Pancreas (tissue), 10 donors: ENCODE measurements at places on chromosomes 16 and 17.

DNA sequence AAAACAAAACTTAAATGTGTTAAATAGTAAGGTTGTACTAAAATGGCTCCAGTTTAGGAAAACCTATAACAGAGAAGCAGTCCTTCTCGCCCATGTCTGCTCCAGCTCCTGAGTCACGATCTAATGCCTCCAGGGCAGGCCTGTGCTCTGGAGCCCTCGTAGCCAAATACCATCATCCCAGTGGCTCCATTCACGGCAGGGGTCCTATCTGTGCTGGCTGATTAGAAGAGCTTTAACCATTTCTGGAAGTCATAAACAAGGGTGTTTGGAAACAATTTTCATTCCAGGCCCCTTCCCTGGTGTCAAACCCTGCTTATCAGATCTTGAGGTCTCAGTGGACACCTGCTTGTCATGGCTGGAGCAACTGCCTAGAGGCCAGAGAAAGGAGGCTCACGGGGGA is 336.9 kb downstream of the SOX9 start:
- H3K4me1 ChIP-seq: no peaks in the 10 kb centered on the region
- H3K27ac ChIP-seq: no peak overlapping the region
- H3K27me3 ChIP-seq: no peaks in the 10 kb centered on the region
- no peak for DNase-seq

GRCh38 chr16:50598936-50599361 is 50.8 kb downstream of the NKD1 start:
- H3K4me1 ChIP-seq: no peaks in the 10 kb centered on the region
- H3K27me3 ChIP-seq: no peaks in the 10 kb centered on the region
- H3K4me3 ChIP-seq: no peak overlapping the region
- H3K36me3 ChIP-seq: no peaks in the 10 kb centered on the region

DNA sequence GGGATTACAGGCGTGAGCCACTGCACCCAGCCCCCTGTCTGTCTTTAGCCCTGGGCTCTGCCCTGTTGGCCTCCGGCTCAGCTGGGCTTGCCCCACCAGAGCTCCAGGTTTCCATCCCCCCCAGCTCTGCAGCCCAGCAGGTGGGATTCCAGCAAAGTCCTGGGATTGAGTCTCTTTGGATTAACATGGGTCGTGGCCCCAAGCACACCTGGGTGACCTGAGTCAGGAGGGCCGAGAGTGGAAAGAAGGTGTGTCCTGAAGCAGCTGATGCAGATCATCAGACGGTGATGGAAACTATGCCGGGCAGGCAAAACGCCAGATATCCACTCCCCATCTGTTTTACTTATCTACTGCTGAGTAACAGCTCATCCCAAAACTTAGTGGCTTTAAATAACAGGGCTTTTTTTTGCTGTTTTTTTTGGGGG is 72.5 kb downstream of the KNOP1 start:
- no peak overlapping the region for H3K4me3 ChIP-seq
- no peak for DNase-seq
- H3K27ac ChIP-seq: no peak overlapping the region
- H3K4me1 ChIP-seq: no peaks in the 10 kb centered on the region

- no peak overlapping the region for H3K4me3 ChIP-seq
- H3K4me1 ChIP-seq: no peaks in the 10 kb centered on the region
- DNase-seq: no peak
- no peaks in the 10 kb centered on the region for H3K36me3 ChIP-seq
Measured at GRCh38 chr16:85967111-85967510, 68.1 kb downstream of the IRF8 start.

DNA sequence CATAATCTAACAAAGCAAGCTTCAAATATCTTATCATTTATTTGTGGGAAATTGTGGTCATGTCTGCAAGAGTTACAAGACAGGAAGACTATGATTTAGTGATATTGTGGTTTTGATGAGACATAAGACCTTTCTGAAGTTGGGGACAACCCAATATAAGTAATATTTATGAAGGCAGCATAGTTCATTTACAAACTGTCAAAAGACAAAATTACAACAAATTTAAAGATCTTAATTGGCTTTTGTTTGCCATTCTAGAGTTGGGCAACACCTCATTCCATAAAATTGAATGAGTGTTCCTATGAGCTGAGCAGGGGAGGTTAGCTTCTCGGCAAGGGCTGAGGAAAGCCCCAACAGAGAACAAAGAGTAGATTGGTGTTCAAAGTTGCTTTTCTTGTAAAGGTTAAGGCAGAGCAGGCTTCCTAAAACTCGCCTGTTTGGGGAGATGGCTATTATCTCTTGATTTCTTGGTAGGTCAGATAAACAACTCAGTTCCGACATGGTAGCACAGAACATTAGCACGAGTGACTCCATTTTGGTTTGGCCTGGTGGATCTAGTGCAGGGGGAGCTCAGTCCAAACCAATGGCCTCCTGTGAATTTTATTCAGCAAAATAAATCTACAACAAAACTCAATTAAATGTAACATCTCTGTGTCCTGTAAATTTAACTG is 10.9 kb upstream of the MMD start:
- no peaks in the 10 kb centered on the region for H3K36me3 ChIP-seq
- H3K27ac ChIP-seq: peak overlapping the region; percentile 72
- DNase-seq: no peak
- H3K4me1 ChIP-seq: peaks cover 9% of the 10 kb centered on the region
- no peak overlapping the region for H3K4me3 ChIP-seq

DNA sequence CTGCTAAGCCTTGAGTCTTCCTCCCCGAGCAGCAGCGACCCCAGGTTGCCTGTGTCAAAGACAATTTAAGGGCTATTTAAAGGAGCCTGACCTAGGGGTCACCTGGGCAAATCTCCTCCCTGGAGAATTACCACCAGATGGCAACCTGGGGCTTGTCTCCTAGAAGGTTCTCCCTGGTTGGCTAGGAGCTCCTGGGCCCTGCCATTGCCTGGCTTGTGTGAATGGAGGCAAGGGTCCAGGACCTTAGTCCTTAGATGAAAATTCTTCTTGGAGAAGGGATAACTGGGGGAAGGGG is 51.3 kb upstream of the TAC4 start:
- no peaks in the 10 kb centered on the region for H3K4me1 ChIP-seq
- no peak overlapping the region for H3K4me3 ChIP-seq
- H3K27me3 ChIP-seq: no peaks in the 10 kb centered on the region
- DNase-seq: no peak
- no peaks in the 10 kb centered on the region for H3K36me3 ChIP-seq

- H3K36me3 ChIP-seq: no peaks in the 10 kb centered on the region
- H3K27me3 ChIP-seq: no peaks in the 10 kb centered on the region
- no peak overlapping the region for H3K4me3 ChIP-seq
- DNase-seq: no peak
Measured at GRCh38 chr17:40813804-40814203, 8.6 kb downstream of the KRT10 start.

- H3K4me1 ChIP-seq: peaks cover 18% of the 10 kb centered on the region
- H3K27ac ChIP-seq: no peak overlapping the region
- DNase-seq: no peak
- H3K36me3 ChIP-seq: no peaks in the 10 kb centered on the region
- H3K27me3 ChIP-seq: no peaks in the 10 kb centered on the region
- no peak overlapping the region for H3K4me3 ChIP-seq
Measured at GRCh38 chr17:12048843-12049473, 28.3 kb downstream of the MAP2K4 start.

DNA sequence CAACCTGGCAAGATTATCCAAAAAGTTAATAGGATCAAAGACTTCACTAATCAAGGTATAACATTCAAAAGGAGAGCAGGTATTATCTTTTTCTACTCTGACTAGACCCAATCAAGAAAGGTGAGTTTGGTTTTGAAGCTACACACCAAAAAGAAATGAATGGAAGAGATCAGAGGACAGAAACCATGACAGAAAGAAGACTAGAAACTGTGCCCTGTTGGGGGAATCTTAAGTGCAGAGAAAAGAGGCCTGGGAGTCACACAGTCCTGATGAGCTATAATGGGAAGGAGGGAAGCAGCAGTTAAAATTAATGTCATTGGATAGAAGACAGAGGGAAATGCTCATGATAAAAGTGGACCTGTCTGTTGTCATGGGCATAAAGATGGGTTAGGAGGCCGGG is 17.3 kb downstream of the ZZEF1 start:
- DNase-seq: no peak
- no peak overlapping the region for H3K4me3 ChIP-seq
- H3K36me3 ChIP-seq: no peaks in the 10 kb centered on the region
- no peaks in the 10 kb centered on the region for H3K4me1 ChIP-seq

GRCh38 chr16:78256686-78257375 is 157.4 kb downstream of the WWOX start:
- no peak overlapping the region for H3K4me3 ChIP-seq
- H3K36me3 ChIP-seq: no peaks in the 10 kb centered on the region
- no peak overlapping the region for H3K27ac ChIP-seq
- DNase-seq: no peak

GRCh38 chr16:48361012-48361411 is 24.2 kb downstream of the SIAH1 start:
- H3K27ac ChIP-seq: no peak overlapping the region
- no peak for DNase-seq
- peaks cover 13% of the 10 kb centered on the region for H3K4me1 ChIP-seq
- H3K4me3 ChIP-seq: no peak overlapping the region
- no peaks in the 10 kb centered on the region for H3K27me3 ChIP-seq

- H3K27me3 ChIP-seq: no peaks in the 10 kb centered on the region
- no peaks in the 10 kb centered on the region for H3K4me1 ChIP-seq
- no peak for DNase-seq
Measured at GRCh38 chr16:23690771-23691482, 12.2 kb downstream of the PLK1 start.

DNA sequence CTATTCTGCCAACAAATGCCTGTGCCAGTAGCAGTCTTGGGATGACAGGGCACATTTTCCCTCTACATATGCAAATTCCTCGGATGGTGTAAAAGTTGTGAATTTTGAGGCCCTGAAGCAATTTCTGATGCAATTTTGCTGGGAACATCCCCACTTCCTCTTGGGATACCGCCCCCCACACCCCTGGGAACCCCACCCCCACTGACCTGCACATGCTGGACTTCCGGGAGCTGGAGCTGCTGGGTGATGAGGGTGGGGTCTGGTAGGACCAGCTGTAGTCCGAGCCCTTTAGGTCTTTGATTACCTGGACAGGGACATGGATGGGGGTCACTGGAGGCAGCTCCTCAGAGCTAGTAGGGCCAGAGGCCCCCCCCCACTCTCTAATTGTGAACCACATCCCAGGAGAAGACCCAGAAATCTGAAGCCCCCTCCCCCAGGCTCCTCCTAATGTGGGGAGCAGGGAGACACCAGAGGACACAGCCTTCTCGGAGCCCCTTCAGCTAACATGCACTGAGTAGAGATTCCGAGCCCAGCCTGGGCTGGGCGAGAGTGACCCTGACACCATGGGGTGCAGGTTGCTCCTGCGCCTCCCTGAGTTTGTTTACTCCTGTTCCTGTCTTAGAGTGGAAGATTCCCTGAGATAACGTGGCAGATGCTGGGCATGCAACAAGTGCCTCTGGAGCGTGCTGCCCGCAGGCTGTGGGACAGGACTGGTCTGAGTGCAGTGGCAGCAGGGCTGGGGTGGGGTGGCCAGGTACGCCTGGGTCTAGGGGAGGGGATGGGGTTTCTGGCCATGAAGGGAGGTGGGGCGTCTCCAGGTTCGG is 9.0 kb downstream of the MTSS2 start:
- peaks cover 4% of the 10 kb centered on the region for H3K4me1 ChIP-seq
- no peak for DNase-seq
- no peak overlapping the region for H3K4me3 ChIP-seq
- no peaks in the 10 kb centered on the region for H3K27me3 ChIP-seq
- no peaks in the 10 kb centered on the region for H3K36me3 ChIP-seq
- H3K27ac ChIP-seq: no peak overlapping the region

- peak overlapping the region; percentile 74 for H3K27ac ChIP-seq
- no peaks in the 10 kb centered on the region for H3K27me3 ChIP-seq
- peak; percentile 61 for DNase-seq
Measured at GRCh38 chr16:2473999-2474876, 689 bp upstream of the TBC1D24 start.

DNA sequence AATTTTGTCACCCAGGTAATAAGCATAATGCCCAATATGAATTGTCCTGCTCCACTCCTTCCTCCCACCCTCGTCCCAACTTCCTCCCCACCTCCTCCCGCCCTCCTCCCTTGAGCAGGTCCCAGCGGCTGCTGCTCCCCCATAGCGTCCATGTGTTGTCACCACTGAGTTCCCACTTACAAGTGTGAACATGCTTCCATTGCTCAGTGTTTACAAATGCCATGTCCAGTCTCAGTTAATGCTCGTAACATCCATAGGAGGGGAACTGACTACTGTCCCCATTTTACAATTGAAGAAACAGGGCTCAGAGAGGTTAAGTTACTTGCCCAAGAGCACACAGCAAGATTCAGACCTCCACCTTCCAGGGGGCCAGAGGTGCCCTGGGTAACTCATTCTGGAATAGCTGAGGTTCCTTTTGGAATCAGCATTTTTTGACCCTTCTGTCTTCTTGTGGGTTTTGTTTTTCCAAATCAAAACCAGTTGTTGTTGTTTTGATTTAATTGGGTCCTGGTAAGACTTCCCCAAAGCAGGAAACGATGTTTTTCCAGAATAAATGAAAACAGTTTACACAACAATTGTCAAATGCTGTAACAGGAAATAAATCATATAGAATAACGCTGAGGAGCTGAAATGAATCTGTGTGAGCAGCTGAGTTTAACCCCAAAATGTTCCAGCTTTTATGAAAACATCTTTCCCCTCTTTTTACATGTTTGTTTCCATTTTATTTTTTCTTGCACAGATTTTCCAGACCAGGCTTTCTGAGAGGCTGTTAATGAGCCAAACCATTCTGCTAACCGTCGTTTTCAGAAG is 73.9 kb downstream of the ZDHHC7 start:
- H3K4me1 ChIP-seq: peaks cover 17% of the 10 kb centered on the region
- H3K4me3 ChIP-seq: no peak overlapping the region
- H3K36me3 ChIP-seq: no peaks in the 10 kb centered on the region
- no peaks in the 10 kb centered on the region for H3K27me3 ChIP-seq

DNA sequence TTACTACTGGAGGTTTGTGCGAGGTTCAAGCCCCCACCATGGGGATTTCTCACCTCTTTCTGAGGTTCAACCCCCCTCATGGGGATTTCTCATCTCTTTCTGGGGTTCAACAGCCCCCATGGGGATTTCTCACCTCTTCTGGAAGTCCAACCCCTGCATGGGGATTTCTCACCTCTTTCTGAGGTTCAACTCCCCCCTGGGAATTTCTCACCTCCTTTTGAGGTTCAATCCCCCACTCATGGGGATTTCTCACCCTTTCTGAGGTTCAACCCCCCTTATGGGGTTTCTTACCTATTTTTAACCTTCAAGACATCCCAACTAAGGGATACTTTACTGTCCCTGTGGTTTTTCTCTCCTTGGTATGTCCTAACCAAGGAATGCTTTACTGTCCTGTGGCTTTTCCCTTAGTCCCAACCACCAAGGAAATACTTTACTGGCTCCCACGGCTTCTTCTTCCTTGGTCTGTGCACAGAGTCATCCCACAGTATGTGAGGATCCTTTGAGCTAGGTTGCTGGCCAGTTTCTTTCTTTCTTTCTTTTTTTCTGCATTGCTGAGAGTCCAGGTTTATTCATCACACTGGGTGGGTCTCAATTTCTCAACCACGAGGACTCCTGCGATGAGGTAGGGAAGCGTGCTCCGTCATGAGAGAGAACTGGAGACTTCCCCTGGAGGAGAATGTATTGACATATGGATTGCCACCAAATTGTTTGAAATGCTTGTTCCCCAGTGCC is 2140.2 kb downstream of the TP53TG3F start:
- no peaks in the 10 kb centered on the region for H3K4me1 ChIP-seq
- no peak for DNase-seq
- H3K4me3 ChIP-seq: no peak overlapping the region
- H3K36me3 ChIP-seq: no peaks in the 10 kb centered on the region

GRCh38 chr16:84844049-84844350 is 24.2 kb downstream of the CRISPLD2 start:
- no peaks in the 10 kb centered on the region for H3K4me1 ChIP-seq
- no peak overlapping the region for H3K27ac ChIP-seq
- H3K27me3 ChIP-seq: no peaks in the 10 kb centered on the region
- no peak for DNase-seq

- H3K4me3 ChIP-seq: no peak overlapping the region
- no peak overlapping the region for H3K27ac ChIP-seq
- DNase-seq: no peak
- no peaks in the 10 kb centered on the region for H3K27me3 ChIP-seq
Measured at GRCh38 chr17:9274973-9275372, 253.7 kb downstream of the NTN1 start.
